Activated naive CD4-positive, alpha-beta T cell treated with anti-CD3 and anti-CD28 coated beads, Interleukin-2, amount 50 U/mL, for 72 hours (primary cell): ENCODE measurements at places on chromosomes 1 and 21.

DNA sequence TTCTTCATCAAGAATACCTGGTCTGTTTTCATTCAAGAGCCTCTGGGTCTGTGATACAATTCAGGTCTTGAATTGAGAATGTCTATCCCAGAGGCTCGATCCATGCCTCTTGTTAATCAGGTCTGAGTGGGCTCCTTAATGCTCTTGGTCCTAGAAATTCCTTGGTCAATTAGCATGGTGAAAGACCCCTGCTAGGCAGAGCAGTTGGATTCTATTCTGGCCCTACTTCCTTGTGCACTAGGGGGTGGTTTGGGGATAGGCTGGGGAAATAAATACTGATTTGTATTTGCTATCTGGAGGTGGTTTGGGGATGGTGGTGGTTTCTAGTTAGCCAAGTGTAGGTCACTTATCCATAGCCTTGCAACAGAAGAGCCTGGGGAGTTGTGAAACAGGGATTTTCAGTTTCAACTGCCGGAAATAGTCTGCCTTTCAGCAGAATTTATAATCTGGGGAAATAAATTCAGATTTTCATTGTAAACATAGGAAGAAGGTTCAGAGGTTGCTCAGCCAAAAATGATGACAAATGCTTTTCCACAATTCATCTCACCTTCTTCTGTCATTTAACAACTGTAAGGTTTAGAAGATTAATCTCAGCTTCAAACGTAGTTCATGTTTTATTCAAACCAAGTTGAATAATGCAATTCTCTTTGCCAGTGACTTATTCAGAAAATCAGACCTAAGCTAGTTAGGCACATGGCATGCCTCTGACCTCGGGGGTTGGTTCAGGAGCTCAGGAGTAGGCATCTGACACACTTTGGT, 22.2 kb upstream of the SCAF4 start:
- no peak for DNase-seq

DNA sequence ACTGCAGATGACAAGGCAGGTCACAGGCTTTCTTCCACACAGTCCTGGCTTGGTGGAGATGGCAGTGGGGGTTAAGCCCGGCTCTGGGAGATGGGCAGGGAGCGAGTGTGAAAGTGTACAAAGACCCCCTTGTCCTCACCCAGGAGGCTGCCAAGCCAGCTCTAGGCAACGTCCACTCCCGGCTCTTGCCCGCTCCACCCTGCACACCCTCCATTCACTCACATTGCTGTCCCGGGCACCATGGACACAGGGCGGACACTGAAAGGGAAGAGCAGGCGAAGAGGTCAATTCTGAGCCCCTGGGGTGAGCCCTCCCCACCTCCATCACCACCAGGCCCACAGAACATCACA, 8.9 kb downstream of the COL16A1 start:
- no peak for DNase-seq

DNA sequence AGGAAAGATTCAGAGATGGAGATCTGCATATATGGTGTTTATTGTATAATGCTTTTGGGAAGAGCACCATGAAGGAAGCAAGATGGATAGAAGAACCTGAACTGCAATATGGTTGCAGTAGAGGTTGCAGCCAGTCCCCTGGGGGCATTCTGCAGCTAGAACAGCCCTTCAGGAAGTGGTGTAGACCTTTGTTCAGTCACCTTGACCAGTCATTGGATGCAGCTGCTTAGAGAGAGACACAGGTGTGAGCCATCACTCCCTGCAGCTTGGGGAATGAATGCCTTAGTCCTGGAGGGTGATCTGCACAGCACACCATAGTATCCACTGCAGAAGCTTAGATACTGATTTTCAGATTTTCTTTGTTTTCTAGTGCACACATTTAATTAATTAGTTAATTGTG, 42.3 kb downstream of the NEK7 start:
- no peak for DNase-seq

- no peak for DNase-seq
Observed at GRCh38 chr1:119713749-119714456, 2.2 kb downstream of the PHGDH start.

- no peak for DNase-seq
Observed at GRCh38 chr1:164562947-164563520, 4.0 kb downstream of the PBX1 start.

DNA sequence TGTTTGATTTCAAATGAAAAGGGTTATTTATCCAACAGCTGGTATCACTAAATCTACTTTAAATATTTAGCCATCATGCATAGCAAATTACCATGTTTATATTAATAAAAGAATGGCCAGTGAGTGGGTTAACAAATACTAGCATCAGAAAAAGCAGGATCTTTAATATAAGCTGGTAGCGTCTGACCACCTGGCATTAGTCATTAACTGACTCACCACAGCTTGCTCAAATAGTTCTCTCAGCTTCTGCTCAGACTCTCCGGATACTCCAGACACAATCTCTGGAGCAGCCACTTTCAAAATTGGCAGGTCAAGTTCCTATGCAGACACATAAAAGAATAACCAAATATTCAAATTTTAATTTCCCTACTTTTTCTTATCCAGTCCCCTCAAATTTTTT, 29.6 kb downstream of the NVL start:
- no peak for DNase-seq

DNA sequence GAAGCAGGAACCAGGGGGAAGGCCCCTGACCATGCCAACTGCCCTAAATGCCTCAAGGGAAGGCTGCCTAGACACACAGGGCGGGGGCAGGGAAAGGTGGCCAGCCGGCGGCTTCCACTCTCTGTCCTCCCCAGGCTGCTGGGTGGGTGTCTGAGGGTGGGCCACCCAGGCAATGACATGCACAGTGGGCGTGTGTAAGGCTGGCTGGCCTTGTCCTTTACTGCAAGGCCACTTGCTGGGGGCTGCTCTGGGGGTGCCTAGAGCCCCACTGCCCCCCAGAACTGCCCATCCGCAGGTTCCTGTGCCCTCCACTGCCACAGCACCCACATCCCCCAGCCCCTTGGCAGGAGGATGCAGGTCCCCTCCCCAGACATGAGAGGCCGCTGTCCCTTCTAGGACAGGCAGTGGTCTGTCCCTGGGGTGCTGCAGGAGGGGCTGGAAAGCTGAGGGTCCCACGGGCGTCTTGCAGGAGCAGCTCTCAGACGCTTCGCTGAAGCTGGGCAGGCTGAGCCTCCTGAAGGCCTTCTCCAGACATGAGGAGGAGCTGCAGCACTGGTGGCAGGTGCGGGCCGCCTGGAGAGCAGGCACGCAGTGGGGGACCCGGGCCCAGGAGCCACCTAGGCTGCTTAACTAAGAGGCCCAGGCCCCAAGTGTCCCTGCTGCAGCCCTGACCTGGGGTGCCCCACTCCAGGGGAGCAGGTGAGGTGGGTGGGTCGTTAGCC, 10.1 kb downstream of the CCDC27 start:
- no peak for DNase-seq

- no peak for DNase-seq
Observed at GRCh38 chr1:20266642-20267041, 24.0 kb upstream of the VWA5B1 start.

DNA sequence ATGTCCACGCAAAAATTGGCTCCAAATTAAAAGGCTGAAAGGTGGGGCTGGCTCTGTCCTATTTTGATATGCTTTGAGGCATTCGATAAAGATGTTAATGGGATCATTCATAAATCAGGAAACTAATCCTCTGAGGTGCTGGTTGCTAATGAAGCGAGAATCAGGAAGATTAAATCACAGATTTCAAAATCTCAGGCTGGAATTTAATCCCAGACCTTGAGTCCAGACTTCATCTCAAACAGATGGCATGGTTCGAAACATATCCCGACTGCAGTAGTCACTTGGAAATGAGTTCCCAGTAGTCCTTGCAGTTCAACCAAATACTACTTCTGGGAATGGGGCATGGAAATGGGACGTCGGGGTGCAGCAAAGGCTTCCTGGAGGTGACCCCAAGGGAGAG, 4.5 kb upstream of the KLF17 start:
- DNase-seq: no peak

- no peak for DNase-seq
Observed at GRCh38 chr1:7352364-7352763, 418.7 kb upstream of the VAMP3 start.
